ENCODE measurements at places on chromosomes 11 and 22. TPM values are rescaled to one million over a fixed set of nuclear protein-coding genes. Genes with fewer than 3 reads are reported as not detected.
A peak's percentile ranks its signal among the peaks of the same experiment; 100 is the strongest.

DNA sequence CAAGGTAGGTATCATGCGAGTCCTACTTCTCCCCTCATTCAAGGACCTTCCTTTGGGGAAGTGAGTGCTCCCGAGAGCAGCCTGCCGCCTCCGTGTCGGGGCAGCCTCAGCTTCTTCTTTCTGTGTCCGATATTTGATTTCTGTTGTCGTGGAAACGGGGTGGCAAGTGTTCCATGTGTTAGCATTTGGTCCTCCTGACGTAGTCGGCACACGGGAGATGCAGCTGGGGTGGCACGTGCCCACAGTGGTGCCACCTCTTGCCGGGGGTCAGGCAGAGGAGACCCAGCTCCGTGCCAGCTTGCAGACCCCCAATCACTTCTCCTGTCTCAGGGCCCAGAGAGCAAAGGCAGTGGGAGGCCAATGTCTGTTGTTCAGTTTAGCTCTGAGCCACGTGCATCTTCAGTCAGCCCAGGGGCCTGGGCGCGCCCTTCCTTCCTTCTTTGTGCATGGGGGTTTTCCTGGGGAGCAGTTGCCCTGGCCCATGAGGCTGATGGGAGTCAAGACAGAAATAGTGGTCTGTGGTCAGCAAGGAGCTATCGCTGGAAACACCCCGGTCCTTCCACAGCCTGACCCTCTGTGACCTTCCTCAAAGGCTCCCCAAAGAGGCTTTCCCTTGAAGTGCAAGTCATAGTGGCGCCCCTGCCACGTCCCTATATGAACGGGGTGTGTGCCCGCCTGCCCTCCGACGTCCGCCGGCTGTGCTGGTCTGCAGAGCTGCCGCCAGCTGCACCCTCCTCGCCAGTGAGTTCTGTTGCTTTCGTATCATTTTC lies 44.5 kb downstream of the PARVB start:
- no peak for DNase-seq

GRCh38 chr22:45096256-45096907 lies 67.3 kb upstream of the NUP50 start:
- peak; percentile 29 for DNase-seq

Gene RRM1
- 48.2 TPM for polyA plus RNA-seq

- no peak for DNase-seq
Observed at GRCh38 chr11:116890193-116890592, 52.8 kb upstream of the APOA1 start.

- DNase-seq, result no peak
Observed at GRCh38 chr22:19466848-19467752, 11.9 kb downstream of the UFD1 start.

DNA sequence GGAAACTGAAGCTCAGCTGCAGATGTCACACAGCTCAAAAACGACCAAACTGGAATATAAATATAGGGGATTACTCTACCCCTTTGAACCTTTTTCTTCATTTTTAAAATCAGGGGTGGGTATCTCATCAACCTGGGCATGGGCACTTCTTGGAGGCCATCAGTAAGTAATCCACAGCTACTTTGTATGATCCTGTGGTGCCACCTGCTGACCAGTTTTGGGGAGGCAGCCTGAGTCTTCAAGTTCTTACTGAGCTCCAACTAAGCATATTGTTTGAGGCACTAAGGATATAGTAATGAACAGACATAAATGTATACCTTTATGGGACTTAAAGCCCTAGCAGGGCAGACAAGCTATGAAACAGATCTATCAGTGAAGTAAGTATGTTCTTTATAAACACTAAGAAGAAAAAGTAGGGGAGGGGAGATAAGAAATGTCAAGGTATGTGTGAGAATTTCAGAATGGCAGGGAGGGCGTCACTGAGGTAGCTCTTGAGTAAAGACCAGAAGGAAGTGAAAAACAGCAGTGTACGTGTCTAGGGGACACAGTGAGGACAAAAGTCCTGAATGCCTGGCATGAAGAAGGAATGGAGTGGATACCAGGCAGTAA lies 18.4 kb downstream of the TUB start:
- peak; percentile 54 for DNase-seq

DNA sequence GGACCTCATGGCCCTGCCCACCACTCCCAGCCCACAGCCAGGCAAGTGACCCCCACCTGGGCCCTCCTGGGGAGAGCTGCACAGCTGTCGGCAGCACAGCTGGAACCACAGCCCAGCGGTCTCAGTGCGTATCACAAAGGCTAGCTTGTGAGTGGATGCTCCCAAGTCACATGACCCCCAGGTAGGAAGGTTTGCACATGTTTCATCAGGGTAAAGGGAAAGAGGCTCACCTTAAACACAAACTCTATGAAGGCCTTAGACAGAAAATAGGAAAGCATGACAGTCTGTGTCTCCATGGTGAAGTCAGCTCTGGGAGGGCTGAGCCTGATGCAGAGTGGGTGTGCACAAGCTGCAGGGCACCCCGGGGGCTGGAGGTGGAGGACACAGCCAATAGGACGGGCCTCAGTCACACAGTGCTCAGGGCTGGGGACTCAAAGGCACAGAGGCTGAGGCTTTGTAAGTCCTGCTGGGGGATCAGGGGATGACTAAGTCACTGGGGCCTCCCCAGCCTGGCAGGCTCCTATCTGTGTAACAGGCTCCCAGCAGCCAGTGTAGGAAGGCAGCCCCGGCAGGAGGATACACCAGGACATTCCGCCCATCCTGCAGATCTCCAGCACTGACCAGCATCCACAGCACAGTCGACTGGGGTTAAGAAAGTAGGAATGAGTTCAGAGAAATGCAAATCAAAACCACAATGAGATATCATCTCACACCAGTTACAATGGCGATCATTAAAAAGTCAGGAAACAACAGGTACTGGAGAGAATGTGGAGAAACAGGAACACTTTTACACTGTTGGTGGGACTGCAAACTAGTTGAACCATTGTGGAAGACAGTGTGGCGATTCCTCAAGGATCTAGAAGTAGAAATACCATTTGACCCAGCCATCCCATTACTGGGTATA lies 22.0 kb downstream of the CELSR1 start:
- DNase-seq, result no peak

Gene ANKRD42
- 9.4 TPM for polyA plus RNA-seq

- no peak for DNase-seq
Observed at GRCh38 chr22:35879351-35879750, 149.3 kb downstream of the RBFOX2 start.

DNA sequence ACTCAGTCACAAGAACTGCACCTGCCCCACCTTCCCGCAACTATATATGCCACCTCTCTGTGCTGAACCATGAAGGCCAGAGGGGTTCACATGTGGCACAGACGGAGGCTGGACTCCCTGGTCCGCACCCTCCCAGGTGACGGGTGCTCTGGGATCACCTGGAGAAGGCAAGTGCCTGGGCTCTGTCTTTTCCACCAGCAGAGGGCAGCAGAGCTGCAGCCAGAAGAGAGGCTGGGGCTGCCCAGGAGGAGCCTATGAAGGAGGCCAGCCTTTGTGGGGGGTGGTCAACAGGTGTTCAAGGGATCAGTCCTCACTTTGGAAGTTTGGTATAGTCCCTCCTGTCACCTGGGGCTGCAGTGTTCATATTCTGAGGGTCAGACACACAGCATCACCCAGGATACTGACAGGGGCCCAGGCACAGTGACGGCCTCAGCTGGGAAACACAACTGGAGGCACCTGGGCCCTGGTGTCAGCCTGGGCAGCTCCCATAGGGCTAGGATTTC lies 39.2 kb upstream of the IGLL5 start:
- DNase-seq, result peak; percentile 59

DNA sequence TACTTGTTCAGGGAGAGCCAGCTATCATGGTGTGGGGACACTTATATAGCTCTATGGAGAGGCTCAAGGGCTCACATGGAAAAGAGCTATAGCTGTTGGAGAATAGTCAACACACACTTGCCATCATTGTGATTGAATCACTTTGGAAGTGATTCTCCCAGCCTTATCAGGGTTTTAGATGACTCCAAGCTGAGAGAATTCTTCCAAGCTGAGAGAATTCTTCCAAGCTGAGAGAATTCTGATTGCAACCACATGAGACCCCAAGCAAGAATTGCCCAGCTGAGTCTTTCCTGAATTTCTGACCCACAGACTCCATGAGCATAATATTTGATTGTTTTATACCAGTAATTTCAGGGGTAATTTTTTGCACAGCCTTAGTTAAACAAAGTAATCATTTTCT lies 1318.3 kb upstream of the RAG2 start:
- no peak for DNase-seq

Gene FZD4
- 7.2 TPM for polyA plus RNA-seq

- DNase-seq, result peak; percentile 59
Observed at GRCh38 chr22:19478901-19479354, at the start of gene UFD1. Gene UFD1, minus strand, starts transcription at chr22:19479193. Its CDS starts 108 bp downstream, at chr22:19479085.

DNA sequence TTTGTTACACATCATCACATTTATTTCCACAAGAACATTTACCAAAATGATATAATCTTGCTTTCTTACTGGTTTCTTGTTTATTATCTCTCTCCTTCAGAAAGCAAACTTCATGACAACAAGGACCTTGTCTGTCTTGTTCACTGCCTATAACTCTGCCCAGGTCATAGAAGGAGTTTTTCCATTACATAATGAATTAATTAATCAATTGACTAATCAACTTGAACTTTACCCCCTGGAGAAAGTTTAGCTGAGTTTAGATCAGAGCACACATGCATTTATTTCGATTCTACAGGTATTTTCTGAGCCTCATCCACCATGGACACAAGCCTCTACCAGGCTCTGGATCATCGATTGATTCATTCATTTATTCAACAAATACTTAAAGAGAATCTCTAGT lies 6.3 kb upstream of the PRG2 start:
- no peak for DNase-seq

Gene SHISAL1
- polyA plus RNA-seq, result 1.9 TPM

DNA sequence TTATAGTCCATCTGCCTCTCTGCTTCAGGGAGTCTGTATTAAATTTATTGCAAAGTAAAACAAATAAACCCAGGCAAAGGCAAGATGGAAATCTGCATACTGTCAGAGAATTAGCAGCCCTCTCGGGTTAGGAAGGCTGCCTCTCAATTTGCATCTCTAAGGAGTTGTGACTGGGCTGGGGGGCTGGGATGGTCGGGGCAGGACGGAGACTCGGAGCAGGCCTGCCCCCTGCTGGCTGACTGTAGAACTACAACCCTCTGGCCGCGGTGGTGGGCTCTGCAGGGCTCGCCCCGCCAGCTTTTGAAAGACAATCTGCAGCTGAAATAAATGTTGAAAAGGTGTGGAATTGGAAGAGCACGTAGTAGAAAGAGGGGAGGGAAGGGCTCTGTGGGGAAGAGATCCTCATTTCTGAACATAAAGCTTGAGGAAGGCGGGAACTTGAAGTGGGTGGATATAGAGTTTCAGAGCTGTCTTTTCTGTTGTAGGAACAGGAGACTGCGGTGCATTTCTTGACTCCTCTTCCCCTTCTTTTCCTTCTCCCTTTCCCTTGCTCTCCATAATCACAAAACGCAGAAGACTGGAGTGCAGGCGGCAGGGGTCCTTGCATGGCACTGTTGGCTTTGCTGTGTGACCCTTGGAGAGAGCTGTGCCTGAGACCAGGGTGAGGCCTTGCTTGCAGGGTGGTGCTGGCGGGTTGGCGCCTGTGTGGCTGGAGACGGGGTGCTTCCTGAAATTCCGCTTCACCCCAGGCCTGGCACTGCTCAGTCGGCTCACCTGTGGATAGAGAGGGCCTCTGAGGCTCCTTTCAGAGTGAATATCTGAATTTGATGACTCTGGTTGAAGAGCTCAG lies 22.6 kb upstream of the PKNOX2 start:
- peak; percentile 22 for DNase-seq

GRCh38 chr11:70325824-70326223 lies 55.3 kb downstream of the PPFIA1 start:
- DNase-seq, result no peak

Gene GNAZ
- polyA plus RNA-seq, result 4.6 TPM

Gene APOBEC3G
- 7.0 TPM for polyA plus RNA-seq

Gene CEP164
- polyA plus RNA-seq, result 31.0 TPM

- no peak for DNase-seq
Observed at GRCh38 chr11:15185021-15185420, 70.3 kb downstream of the INSC start.

DNA sequence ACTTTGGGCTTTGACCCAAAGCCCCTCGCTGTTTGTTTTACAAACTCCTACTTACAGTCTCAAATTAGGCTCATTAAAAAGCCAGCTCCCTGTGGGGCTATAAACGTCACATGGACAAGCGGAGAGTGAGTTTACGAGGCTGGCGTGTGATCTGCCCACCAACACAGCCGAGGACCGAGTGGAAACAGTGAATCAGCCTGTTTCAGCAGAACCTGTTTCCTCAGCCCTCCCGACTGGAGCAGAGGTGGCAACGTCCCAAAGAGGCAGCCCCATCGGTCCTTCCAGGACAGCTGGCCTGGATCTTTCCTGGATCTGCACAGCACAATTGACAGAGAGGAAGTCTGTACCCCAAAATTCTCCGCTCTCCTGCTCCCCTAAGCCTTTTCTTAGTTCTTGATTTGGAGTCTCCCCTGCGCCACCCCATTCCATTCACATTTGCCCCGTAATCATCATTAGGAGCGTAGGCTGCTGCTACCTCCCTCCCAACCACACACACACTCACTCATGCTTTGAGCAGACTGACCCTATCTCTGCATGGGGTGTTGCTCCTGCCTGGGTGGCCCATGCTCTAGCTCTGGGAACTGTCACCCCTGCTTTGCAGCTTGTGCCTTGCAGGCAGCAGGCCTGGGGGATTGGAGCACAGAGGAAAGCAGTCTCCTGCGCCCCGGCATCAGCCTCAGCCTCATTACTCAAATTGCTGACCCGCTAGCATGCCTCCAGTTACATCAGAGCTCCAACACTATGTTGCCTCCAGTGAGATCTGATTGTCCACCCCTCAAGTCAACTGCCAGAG lies 117.8 kb downstream of the NAT10 start:
- DNase-seq, result no peak

- DNase-seq, result peak; percentile 10
Observed at GRCh38 chr11:105673089-105673488, 63.2 kb downstream of the GRIA4 start.

Gene TUB
- polyA plus RNA-seq, result 15.2 TPM

- no peak for DNase-seq
Observed at GRCh38 chr11:11733246-11733747, 108.5 kb upstream of the USP47 start.

DNA sequence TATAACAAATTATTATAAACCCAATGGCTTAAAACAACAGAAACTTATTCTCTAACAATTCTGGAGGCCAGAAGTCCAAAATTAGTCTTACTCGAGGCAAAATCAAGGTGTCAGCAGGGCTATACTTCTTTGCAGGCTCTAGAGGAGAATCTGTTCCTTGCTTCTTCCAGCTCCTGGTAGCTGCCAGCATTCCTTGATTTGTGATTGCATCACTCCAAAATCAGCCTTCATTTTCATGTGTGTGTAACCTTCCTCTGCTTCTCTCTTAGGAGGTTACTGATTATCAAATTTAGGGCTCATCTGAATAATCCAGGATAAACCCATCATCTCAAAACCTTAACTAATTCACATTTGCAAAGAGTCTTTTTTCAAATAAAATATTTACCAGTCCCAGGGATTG lies 23.6 kb downstream of the GALNT18 start:
- no peak for DNase-seq

Gene RTN4RL2
- 0.60 TPM for polyA plus RNA-seq

Gene SCN4B
- polyA plus RNA-seq, result 4.2 TPM

Gene SLC7A4
- polyA plus RNA-seq, result 31.4 TPM

Gene OLFML1
- 15.4 TPM for polyA plus RNA-seq

Gene PHOX2A
- polyA plus RNA-seq, result 8.3 TPM

Gene GAL
- 31.8 TPM for polyA plus RNA-seq

GRCh38 chr11:85912414-85912813 lies 57.2 kb downstream of the CCDC83 start:
- DNase-seq, result no peak

Gene SMCO4
- polyA plus RNA-seq, result 47.9 TPM
